ENCODE measurements at places on chromosomes 3 and 15. TPM values are rescaled to one million over a fixed set of nuclear protein-coding genes. Genes with fewer than 3 reads are reported as not detected.

GRCh38 chr15:88479169-88479568, 11.7 kb downstream of the MRPS11 start:
- H3K27ac ChIP-seq, result no peak overlapping the region
- H3K36me3 ChIP-seq, result no peaks in the 10 kb centered on the region
- H3K4me3 ChIP-seq, result no peak overlapping the region
- peaks cover 9% of the 10 kb centered on the region for H3K4me1 ChIP-seq
- no peak for DNase-seq
- peaks cover 19% of the 10 kb centered on the region for H3K27me3 ChIP-seq

SLC6A11 gene
- total RNA-seq, result 1.2 TPM

DNA sequence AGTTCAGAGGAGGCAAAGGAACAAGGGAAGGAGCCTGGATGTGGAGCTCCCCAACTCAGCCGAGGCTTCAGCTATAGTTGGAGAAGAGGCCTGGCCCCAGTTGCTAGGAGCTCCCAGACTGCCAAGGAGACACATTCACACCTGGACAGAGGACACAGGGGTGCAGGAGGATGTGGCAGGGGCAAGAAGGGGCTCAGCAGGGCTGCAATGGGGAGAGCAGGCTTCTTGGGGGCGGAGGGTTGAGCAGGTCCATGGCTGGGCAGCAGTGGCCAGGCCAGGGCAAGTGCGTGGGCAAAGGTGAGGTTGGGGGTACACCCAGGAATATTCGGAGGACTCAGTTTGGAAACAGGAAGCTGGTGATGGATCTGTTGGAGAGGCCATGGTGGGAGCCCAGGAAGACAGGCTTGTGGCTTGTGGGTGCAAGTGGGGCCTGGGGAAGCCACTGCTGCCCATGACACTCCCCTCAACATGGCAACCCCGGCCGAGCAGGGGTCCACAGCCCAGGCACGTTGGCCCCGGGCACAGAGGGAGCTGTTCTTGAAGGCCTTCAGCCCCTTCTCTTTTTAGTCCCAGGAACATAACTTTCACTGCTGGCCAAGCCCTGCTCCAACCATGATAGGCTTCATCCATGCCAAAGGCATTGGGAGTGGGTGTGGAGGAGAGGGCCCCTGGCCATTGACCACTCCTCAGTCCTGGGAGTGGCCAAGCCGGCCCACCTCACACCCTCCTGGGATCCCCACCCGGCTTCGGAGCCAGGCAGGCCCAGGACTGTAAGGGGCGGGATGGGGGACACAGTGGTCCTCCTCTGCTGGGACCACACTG, 33.3 kb downstream of the TSPAN3 start:
- H3K4me1 ChIP-seq, result peaks cover 13% of the 10 kb centered on the region
- H3K4me3 ChIP-seq, result no peak overlapping the region
- no peak for DNase-seq
- H3K27me3 ChIP-seq, result no peaks in the 10 kb centered on the region
- H3K36me3 ChIP-seq, result no peaks in the 10 kb centered on the region
- H3K27ac ChIP-seq, result no peak overlapping the region

DNA sequence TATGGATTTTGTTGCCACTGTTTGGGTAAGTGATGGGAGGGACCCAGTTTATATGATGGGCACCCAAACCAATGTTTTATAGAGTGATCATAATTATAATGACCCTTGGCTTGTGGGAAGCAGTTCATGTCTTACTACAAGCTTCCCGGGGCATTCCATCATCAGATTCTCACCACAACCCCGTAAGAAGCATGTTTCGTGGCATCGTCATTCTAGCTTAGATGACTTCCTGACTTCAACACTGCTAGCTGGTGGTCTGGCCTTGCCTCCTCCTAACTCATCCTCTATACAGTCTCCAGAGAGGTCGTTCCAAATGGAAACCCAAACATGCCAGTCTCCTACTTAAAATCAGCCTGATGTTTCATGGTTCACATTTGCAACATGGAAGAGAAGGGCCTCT, 226.9 kb downstream of the ADAMTS9 start:
- H3K27me3 ChIP-seq, result no peaks in the 10 kb centered on the region
- H3K27ac ChIP-seq, result no peak overlapping the region
- no peak for DNase-seq
- no peaks in the 10 kb centered on the region for H3K36me3 ChIP-seq

- H3K4me1 ChIP-seq, result peaks cover 3% of the 10 kb centered on the region
- H3K4me3 ChIP-seq, result no peak overlapping the region
Observed at GRCh38 chr15:59307165-59307537, 65.5 kb downstream of the MYO1E start.

DNA sequence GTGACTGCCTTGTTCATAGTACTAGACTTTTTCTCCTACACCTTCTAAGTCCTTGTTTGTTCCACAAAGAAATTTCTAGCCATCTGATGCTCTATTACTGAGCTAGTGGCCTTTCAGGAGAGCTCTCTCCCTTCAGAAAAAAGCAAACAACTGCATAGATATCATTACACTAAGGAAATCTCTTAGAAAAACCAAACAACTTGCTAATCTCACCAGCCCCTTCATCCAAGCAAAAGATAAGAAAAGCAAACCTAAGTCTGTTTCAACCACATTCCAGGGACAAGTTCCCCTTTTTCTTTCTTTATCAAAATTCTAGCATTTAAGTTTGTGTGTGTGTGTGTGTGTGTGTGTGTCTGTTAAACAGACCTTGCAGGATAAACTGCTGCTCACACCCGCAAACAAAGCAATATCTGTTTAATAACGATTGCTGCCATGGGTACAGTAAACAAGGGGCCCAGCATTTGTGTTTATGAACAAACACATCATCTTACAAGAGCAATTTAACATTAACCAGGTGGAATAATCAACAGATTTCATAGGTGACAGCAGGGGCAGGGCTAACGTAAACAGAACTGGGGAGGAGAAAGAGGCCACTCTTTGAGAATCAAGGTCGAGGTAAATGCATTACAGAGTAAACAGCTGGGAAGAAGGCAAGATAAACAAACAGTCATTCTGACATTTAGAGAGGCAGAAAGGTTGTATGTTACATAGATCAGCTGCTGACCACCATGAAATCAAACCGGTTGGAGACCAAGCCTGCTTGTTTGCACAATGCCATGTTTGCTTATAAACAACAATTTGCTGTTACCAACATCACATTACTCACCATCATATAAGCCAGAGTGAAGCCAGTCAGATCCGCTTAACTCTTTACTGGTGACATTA, 375.1 kb downstream of the FOXP1 start:
- no peak for DNase-seq
- peaks cover 54% of the 10 kb centered on the region for H3K4me1 ChIP-seq
- H3K27me3 ChIP-seq, result no peaks in the 10 kb centered on the region
- H3K4me3 ChIP-seq, result no peak overlapping the region
- no peaks in the 10 kb centered on the region for H3K36me3 ChIP-seq

Measured in neural progenitor cell (in vitro differentiated cells).